Hindlimb muscle (tissue), 1 donor: ENCODE measurements at places on chromosomes 12 and 14. TPM values are rescaled to one million over a fixed set of nuclear protein-coding genes. Genes with fewer than 3 reads are reported as not detected.

YAF2 gene
- polyA plus RNA-seq = 28.3 TPM

MIP gene
- polyA plus RNA-seq = not detected

C3AR1 gene
- 7.6 TPM for polyA plus RNA-seq

GPHN gene
- 12.4 TPM for polyA plus RNA-seq

GALNT8 gene
- 4.4 TPM for polyA plus RNA-seq

ERBB3 gene
- polyA plus RNA-seq = 212 TPM

OAS2 gene
- 2.8 TPM for polyA plus RNA-seq

MYO1H gene
- 0.25 TPM for polyA plus RNA-seq

CLEC2B gene
- 1.7 TPM for polyA plus RNA-seq

SLC2A13 gene
- polyA plus RNA-seq = 3.2 TPM

FAM186B gene
- 2.7 TPM for polyA plus RNA-seq

DNA sequence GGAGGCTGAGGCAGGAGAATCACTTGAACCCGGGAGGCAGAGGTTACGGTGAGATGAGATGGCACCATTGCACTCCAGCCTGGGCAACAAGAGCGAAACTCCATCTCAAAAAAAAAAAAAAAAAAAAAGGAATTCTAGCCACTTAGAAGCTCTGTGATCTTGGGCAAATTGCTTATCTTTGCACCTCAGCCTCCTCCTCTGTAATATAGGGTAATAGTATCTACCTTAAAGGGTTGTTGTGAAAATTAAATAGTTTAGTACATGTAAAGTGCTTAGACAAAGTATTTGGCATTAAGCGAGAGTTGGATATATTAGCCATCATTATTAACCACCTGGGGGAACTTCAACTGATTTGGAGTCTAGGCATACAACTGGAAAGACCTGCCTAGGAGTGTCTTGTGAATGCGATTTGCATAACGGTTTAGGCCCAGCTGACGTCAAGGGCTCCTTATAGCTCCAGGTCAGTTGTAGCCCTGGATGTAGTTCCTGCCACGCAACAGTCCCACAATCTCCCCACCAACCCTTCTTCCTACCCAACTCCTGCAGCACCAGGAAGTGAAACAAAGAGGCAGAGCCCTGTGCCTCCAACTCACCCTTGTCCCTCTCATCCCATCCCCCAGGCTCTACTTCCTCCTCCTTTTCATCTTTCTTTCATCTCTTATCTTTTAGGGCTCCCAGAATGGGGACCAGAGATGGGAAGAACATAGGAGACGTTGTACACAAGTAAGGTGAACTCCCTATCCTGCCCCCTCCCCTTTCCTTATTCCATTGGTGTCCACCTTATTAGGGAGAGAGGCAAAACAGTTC lies 2.1 kb upstream of the IL23A start:
- no peak for DNase-seq

- no peak for DNase-seq
Measured at GRCh38 chr12:105813201-105813600, 325.6 kb downstream of the NUAK1 start.

DNA sequence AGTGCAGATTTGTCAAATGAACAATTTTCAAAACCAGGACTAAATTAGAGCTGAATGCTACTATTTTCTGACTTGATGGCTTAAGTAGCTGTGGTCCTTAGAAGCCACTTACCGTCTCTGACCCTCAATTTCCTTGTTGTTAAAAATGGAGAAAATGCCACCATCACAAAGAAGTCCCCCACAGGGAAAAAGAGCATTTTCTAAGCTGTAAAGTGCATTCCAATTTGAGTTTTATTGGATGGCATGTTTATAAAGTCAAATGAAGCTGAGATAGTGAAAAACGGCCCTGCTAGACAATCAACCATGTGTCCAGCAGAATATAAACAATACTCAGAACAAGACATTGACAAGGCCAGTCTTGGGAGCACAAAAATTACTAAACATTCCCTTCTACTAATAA lies 53.6 kb downstream of the GOLGA5 start:
- no peak for DNase-seq

DNA sequence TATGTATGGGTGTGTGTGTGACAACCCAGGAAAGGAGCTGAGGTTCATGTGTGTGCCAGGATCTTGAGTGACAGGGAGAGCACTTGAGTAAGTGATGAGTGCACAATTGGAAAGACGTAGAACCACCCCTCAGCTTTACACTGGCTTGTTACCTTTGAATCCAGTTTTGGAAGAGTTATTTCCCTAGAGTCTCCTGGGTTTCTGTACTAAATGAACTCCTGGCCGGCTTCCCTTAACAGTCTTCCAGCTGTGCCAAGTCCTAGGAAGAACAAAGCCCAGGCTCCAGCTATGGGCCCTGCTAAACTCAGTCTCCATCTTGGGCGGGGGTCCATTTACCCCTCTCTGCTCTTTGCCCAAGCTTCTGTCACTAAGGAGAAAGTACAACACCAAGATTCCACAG lies 19.7 kb upstream of the NR1H4 start:
- DNase-seq = no peak

GRCh38 chr12:93378998-93379325 lies 1.2 kb downstream of the NUDT4 start:
- DNase-seq = peak; percentile 59

GRCh38 chr12:112308652-112309051 lies 73.6 kb downstream of the HECTD4 start:
- no peak for DNase-seq

DNA sequence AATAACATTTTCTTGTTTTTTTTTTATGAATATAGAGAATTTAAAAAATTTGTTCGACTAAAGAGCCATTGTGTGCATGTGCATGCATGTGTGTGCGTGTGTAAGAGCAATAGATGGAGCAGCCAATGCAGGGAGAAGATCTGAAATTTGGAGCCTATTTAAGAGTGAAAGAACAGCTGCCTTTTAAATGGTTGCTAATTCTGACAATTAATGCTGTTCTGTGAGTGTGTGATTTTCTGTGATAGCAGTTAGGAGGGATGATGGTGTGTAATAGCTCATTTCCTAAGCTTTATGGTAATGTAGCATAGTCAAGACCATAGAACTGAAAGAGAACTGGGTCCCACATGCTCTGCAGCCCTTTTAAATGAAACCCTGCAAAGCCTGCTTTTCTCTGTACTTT lies 137.9 kb downstream of the NRXN3 start:
- no peak for DNase-seq

- no peak for DNase-seq
Measured at GRCh38 chr14:104656014-104656714, 33.3 kb upstream of the INF2 start.

DNA sequence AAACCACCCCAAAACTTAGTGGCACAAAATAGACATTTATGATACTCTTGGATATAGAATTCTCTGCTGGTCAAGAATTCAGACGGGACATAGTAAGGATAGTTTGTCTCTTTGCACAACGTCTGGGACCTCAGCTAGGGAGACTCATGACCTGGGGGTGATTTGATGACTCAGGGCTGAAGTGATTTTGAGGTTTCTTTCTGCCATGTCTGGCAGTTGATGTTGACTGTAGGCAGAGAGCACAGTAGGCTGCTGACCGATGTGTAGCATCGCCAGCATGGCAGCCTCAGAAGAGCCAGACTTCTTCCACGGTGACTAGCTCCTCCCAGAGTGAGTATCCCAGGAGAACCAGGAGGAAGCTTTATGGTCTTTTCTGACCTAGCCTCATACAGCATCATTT lies 88.9 kb upstream of the FRMD6 start:
- DNase-seq = no peak

DNA sequence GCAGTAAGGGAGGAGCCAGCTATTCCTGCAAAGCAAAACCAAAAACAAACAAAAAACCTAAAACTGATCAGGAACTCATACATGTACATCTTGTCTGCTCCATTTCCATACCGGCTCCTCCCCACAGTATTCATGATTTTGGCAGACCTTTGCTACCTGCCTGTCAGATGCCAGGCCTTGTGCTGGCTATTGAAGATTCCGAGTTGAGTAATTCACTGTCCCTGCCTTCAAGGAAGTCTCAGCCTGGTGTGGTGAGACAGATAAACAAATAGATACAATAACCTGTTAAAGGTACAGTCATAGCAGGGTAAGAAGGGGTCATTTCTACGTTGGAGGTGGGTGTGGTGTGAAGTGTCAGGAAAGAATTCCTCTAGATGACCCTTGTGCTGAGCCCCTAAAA lies 42.7 kb downstream of the SUSD6 start:
- DNase-seq = no peak

DNA sequence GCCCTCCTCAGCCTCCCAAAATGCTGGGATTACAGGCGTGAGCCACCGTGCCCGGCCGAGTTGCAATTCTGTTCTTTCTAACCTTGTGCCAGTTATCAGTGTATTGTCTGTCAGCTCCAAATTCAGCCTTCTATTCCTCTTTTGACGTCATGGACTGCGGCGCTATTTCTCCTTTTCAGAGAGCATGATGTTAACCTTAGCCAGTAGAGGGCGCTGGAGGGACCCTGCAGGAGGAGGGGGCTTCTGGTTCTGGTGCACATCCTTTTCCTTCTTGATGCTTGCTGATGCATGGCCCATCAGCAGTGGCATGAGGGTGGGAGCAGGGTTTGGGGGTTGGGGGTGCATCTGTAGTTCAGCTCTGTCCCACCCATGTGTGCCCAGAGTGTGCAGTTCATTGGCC lies 179.3 kb upstream of the RMST start:
- DNase-seq = no peak

DNA sequence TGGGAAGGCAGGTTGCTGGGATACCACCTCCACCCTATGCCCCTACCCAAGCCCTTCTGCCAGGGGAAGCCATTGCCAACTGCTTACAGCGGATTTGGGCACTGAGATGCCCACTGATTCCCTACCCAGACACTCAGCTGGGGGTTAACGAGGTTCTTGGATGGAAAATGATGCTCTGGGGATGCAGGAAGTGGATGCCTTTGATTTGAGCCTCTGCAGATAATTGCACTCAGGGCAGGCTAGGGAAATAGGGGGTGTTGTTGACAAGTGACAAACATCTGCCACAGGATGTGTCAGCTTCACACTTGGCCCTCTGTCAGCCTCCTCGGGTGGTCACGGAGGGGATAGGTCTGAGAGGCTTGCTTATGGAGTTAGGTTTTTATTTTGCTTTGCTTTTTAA lies 57.4 kb downstream of the RPH3A start:
- no peak for DNase-seq

DNA sequence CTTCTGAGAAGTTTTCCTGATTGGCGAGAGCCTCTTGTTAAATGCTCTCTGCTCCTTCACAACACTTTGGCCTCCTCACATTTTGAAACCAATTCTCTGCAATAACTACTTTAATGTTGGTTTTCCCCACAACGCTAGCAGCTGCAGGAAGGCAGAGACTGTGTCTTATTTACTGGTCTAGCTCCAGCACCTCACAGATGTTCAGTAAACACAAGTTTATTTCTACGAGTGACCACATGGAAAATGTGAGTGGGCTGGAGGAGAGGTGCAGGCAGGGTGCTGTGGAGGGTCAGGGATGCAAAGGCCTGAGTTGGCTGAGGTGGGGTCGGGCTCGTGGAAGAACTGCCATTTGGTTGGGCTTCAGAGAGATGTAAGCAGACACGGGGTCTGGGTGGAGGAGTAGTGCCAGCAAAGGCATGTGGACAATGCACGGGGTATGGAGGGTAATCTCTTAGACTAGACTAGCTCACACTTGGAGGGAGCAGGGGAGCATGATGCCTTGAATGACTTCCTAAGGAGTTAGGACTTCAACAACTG lies 117.4 kb upstream of the RTL1 start:
- DNase-seq = peak; percentile 46

- DNase-seq = no peak
Measured at GRCh38 chr12:27618836-27619235, 77.4 kb upstream of the REP15 start.

DNA sequence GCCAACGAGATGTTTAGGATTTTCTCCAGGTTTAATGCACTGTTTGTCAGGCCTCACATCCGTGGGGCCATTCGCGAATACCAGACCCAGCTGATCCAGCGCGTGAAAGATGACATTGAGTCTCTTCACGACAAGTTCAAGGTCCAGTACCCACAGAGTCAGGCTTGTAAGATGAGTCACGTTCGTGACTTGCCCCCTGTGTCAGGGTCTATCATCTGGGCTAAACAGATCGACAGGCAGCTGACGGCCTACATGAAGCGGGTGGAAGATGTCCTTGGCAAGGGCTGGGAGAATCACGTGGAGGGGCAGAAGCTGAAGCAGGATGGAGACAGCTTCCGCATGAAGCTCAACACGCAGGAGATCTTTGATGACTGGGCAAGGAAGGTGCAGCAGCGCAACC lies 21.6 kb downstream of the DYNC1H1 start:
- no peak for DNase-seq

DNA sequence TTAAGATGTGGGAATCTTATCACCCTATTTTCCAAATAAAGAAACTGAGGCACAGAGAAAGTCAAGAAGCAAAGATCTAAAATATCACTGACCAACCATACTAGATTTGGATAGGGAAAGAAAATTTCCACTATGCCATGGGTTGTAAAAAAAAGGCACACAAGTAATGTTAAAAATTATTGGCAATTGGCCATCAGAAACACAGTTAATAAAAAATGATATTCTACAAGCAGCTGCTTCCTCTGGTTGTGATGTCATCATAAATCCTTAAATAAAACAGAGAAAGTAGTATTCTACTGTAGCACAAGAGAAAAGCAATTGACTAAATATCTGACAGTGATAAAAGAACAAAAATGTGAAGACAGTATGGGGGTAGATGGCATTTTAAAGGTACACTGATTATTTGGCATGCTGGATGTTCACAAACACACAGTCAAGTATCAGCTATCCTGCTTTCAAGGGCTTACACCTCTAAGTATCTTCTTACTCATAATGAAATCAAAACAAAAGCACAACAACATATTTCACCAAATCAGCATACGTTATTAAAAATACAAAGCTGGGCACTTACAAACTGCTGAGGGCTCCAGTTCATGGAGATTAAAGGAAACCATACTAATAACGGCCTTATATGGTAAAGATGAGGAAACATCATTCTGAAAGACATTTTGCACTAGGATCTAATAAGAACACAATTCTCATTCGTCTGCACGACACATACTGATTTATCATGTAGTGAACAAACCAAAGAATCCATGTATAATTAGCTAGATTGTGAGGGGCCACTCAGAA lies 45.7 kb downstream of the CORO1C start:
- no peak for DNase-seq

GRCh38 chr12:3792623-3793288 lies 39.8 kb upstream of the CRACR2A start:
- no peak for DNase-seq

GRCh38 chr12:109092497-109093021 lies 713 bp downstream of the ALKBH2 start:
- no peak for DNase-seq
